ENCODE measurements at places on chromosomes 1 and 21.
A peak's percentile ranks its signal among the peaks of the same experiment; 100 is the strongest.

- no peaks in the 10 kb centered on the region for H3K36me3 ChIP-seq
- H3K4me1 ChIP-seq, result peaks cover 30% of the 10 kb centered on the region
- H3K27me3 ChIP-seq, result peaks cover 27% of the 10 kb centered on the region
- H3K4me3 ChIP-seq, result peak within 1 kb of the TSS; percentile 83
- peak; percentile 78 for DNase-seq
- no peak within 1 kb of the TSS for H3K27ac ChIP-seq
Measured at GRCh38 chr1:21669258-21670058, at the start of gene RAP1GAP. Gene RAP1GAP, minus strand, starts transcription at chr1:21669357. Its CDS starts 49,325 bp downstream, at chr1:21620032.

GRCh38 chr21:45590246-45590725 lies 48.0 kb upstream of the SLC19A1 start:
- no peaks in the 10 kb centered on the region for H3K4me1 ChIP-seq
- peak overlapping the region; percentile 64 for H3K4me3 ChIP-seq
- no peaks in the 10 kb centered on the region for H3K36me3 ChIP-seq
- peak; percentile 83 for DNase-seq
- H3K27ac ChIP-seq, result no peak overlapping the region

DNA sequence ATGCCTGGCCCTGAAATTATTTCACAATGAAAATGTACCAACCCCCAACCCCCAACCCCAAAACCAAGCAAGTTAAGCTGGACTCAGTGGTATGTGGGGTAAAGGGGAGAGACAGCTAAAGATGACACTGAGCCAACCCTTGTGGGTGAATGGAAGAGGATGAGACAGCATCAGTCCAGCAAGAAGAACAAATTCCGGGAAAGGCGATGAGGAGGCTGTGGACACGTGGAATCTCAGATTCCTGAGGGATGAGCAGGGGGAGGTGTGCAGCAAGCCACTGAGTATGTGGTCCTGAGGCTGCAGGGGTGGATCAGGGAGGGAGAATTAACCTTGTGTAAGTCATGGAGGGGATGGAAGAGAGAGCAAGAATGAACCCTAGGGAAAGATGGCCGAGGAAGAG lies 14.4 kb upstream of the ZNF362 start:
- H3K4me3 ChIP-seq, result no peak overlapping the region
- H3K4me1 ChIP-seq, result peaks cover 12% of the 10 kb centered on the region
- no peaks in the 10 kb centered on the region for H3K27me3 ChIP-seq
- H3K36me3 ChIP-seq, result no peaks in the 10 kb centered on the region
- no peak for DNase-seq
- H3K27ac ChIP-seq, result no peak overlapping the region

GRCh38 chr1:170075186-170075585 lies 691 bp upstream of the KIFAP3 start:
- no peaks in the 10 kb centered on the region for H3K27me3 ChIP-seq
- H3K36me3 ChIP-seq, result no peaks in the 10 kb centered on the region
- DNase-seq, result no peak
- peaks cover 6% of the 10 kb centered on the region for H3K4me1 ChIP-seq

GRCh38 chr21:41142051-41142795 lies 25.7 kb upstream of the BACE2 start:
- H3K4me3 ChIP-seq, result no peak overlapping the region
- 0 out of 2 replicates have a peak, but pooled peaks cover under 1% of the 10 kb centered on the region for H3K4me1 ChIP-seq

DNA sequence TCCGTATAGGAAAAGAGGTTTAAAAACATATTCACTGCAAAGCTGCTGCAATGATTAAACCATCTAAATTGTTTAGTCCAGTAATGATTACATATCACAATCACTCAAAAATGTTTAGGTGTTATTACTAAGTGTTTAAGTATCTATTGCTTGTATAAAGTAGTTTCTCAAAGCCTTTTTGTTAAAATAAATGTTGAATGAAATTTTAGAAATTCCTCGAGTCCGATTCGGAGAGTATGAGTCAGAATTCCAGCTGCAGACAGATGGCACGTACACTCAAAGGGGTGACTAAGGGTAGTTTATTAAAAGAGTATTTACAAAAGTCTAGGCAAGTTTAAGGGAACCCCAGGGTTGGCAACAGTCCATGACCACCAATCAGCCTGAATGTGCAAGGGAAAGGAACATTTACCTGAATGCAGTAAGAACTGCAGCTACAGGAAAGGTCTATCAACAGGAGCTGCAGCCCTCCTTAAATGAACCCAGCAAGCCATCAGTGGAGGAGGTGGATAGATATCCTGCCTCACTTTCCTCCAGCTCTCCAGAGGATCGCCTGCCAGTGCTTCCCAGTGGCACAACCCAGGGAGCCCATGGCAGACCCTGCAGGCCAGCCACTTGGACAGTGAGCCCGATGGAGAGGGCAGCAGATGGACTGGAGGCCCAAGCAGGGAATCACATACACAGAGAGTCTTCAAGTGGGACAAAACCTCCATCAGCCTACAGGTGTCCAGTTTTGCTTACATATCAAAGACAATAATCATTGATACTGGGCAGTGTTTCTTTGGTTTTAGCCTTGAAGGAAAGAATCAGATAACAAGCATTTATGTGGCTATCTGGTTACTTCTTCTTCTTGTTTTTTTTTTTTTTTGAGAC lies 92.1 kb upstream of the SLC44A3 start:
- H3K27ac ChIP-seq, result no peak overlapping the region
- no peak overlapping the region for H3K4me3 ChIP-seq
- no peaks in the 10 kb centered on the region for H3K27me3 ChIP-seq
- H3K4me1 ChIP-seq, result no peaks in the 10 kb centered on the region
- no peak for DNase-seq

Measured in GM23338 (cell line).